ENCODE measurements at places on chromosomes 5 and 9.

DNA sequence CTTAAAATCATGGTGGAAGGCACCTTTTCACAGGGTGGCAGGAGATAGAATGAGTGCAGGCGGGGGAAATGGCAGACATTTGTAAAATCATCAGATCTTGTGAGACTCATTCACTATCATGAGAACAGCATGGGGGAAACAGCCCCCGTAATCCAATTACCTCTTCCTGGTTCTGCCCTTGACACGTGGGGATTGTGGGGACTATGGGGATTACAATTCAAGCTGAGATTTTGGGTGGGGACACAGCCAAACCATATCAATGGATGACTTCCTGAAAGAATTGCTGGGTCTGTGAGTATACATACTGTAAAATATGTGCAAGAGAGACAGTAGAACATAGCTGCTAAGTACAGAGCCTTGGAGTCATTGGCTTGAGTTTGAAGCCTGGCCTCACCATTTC, 47.0 kb downstream of the KIAA1958 start:
- DNase-seq = no peak

- DNase-seq = no peak
Observed at GRCh38 chr9:71670121-71670520, 98.2 kb downstream of the CEMIP2 start.

- no peak for DNase-seq
Observed at GRCh38 chr5:133314086-133314485, 262.3 kb downstream of the HSPA4 start.

- DNase-seq = no peak
Observed at GRCh38 chr9:27429917-27430316, 94.2 kb upstream of the IFNK start.

GRCh38 chr9:132147331-132147730, 14.5 kb upstream of the NTNG2 start:
- DNase-seq = no peak

DNA sequence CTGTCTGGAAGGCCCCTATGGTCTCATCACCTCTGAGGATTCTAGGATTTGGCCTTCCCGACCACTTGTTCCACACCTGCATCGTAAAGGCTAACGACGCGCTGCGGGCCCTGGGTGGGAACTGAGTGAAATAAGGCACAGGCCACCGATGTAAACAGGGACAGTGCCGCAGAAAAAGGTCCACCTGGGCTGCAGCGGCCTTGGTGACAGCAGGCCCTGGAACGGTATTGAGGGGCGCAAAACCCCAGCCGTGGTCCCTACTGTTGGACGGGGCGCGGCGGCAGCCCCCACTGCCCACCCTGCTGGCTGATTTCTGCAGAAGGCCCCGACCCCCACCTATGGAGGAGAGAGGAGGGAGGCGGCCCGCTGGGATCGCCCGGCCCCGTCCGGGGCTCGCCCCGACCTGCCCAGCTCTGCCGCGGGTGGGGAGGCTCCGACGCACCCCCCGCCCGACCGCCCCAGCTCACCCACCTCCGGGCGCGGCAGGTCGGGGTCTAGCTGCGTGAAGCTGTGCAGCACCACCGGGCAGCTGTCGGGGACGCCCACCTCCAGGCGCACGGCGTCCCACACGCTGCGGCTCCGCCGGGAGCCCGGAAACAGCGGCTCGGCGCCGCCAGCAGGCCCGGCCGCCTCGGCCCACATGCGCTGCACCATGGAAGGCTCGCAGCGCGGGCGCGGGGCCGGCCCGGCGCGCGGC, 391 bp downstream of the RALGDS start:
- DNase-seq = no peak

All from CD4-positive, alpha-beta T cell treated with Interleukin-2 at 100 ng/mL for 4 hours (primary cell).